HTR-8/SVneo (cell line): ENCODE measurements at places on chromosomes 16 and 17.
A peak's percentile ranks its signal among the peaks of the same experiment; 100 is the strongest.

- no peak for DNase-seq
Observed at GRCh38 chr16:12207939-12208338, 231.4 kb downstream of the SNX29 start.

GRCh38 chr17:75917917-75918445, 13.3 kb upstream of the MRPL38 start:
- no peak for DNase-seq

GRCh38 chr17:17681744-17682292, 560 bp downstream of the RAI1 start:
- DNase-seq = no peak

GRCh38 chr16:69762814-69763598, 874 bp downstream of the WWP2 start:
- DNase-seq = peak; percentile 39

DNA sequence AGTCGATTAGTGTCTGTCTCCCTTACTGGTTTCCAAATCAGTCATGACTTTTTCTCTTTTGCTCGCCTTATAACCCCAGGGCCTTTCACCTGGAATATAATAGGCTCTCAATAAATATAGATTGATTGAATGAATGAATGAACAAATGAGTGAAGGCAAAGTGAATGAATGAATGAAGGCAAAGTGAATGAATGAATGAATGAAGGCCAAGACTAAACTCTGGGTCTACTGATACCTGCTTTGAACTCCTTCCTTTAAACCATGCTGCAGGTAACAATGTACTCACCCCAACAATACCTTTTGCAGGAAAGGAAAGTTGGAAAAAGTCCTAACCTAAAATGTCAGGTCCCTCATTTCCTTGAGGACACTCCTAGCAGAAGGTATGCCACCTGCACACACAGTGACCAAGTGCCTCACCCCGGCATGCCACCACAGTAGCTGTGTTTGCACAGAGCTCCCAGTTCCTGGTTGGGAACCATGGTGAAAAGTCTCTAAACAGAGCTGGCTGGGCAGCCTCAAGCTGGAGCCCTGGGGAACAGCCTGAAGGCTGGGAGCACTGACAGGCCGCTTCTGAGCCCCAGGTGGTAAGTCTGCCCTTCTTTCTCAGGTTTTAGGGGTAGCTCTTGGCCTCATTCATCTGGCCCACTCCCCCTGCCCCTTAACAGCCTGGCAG, 42.7 kb upstream of the ANKFN1 start:
- DNase-seq = no peak

GRCh38 chr16:87263418-87264052, 53.7 kb downstream of the C16orf95 start:
- no peak for DNase-seq

DNA sequence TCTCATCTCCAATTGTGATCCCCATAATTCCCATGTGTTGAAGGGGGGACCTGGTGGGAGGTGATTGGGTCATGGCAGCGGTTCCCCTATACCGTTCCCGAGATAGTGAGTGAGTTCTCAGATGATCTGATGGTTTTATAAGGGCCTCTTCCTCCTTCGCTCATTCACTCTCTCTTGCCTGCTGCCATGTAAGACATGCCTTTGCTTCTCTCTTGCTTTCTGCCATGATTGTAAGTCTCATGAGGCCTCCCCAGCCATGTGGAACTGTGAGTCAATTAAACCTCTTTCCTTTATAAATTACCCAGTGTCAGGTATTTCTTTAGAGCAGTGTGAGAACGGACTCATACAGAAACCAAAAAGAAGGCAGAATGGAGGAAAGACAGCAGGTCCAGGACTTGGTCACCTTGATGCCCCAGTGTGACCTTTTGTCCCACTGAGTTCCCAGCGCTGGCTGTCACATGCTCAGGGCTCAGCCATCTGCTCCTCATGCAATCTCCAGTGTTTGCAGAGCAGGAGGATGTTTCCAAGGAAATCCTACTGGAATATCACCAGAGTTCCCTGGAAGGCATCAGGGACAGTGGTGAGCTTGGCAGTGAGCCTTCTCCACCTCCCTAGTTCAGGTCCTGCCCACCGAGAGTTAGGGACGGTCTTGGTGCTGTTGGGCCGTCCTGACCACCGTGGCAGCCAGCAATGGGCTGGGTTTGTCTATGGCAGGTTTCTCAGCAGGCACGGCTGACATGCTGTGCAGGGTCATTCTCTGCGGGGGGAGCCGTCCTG, 96.7 kb downstream of the SEC14L1 start:
- no peak for DNase-seq

DNA sequence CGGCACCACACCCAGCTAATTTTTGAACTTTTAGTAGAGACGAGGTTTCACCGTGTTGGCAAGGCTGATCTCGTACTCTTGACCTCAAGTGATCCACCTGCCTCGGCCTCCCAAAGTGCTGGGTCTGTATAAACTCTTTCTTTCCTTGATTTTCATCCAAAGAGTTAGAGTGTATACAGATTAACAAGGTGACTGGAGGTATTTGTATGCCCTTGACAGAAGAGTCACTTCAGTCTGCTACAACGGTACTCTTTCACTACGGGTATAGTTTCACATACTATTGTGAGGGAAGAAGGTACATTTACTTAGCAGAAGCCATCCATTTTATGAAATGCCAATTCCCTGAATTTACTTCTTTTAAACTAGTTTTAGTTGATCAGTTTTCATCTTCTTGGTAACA, 32.5 kb downstream of the PPM1E start:
- DNase-seq = no peak

GRCh38 chr16:239948-240277, 5.3 kb downstream of the FAM234A start:
- no peak for DNase-seq
